ENCODE measurements at places on chromosomes 3 and 15.

- DNase-seq: no peak
These were observed 60.9 kb upstream of the CDV3 start for GRCh38 chr3:133512416-133513089.

GRCh38 chr15:48221885-48222284, 15.8 kb downstream of the SLC12A1 start:
- peak; percentile 36 for DNase-seq

GRCh38 chr3:179949869-179950268, 86.9 kb downstream of the PEX5L start:
- DNase-seq: no peak

GRCh38 chr3:51271172-51271571, 113.9 kb upstream of the MANF start:
- DNase-seq: no peak

DNA sequence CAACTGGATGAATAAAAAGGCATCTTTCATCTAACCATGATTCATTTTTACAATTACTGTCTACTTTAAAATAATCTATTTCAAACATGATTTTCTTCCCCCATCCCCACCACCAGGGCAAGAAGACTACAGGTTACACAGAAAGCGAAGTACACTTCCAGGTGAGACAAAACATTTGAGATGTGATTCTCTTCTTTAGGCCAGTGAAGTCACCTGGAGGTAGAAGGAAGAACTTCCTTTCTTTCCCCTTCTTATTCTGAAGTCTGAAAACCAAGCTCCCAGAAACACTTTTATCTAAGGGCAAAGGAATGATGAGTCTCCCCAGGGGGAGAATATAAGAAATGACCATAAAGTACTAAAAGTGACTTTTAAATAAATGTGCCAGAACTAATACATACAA, 36.7 kb downstream of the SHQ1 start:
- DNase-seq: no peak

GRCh38 chr3:146157325-146158060, 3.5 kb downstream of the PLOD2 start:
- no peak for DNase-seq

DNA sequence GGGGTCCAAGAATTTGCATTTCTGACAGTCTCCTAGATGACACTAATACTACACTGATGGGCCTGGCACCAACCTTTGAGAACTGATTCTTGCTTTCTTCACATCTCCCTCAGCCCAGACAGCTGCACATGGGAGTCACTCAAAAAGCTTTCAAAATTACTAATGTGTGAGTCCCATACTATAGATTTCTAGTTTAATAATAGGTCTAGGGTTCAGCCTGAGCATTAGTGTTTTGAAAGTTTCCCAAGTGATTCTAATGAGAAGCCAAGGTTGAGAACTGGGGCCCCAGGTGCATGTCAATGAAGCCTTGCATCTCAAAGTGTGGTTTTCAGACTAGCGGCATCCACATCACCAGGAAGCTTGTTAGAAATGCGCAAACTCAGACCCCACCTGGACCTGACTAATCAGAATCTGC, 159.9 kb upstream of the CMC1 start:
- no peak for DNase-seq

- no peak for DNase-seq
These were observed 43.3 kb downstream of the ASB7 start for GRCh38 chr15:100645671-100646070.

GRCh38 chr3:171230865-171231264, 204.3 kb upstream of the SLC2A2 start:
- DNase-seq: peak; percentile 13

GRCh38 chr3:69747511-69748258, 8.4 kb downstream of the MITF start:
- peak; percentile 85 for DNase-seq

GRCh38 chr3:194998948-194999347, 272.0 kb downstream of the XXYLT1 start:
- DNase-seq: no peak

DNA sequence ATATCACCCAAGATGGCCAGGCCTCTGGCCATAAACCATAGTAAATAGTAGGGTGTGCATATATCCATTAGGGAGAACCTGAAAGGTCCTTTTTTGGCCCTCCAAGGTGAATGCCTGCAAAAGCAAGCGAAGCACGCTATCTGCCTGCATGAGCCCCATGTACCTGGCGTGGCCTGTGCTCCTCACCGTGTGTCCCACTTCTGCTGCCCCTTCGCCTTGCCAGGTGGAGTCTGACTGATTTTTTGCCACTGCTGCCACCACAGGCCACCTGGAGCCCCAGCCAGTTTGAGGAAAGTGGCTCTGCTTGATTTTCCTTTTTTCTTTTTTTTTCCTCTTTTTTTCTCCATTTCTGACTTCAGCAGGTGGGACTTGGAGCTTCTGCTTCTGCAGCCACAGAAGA, 139.7 kb downstream of the SNRPN start:
- no peak for DNase-seq

GRCh38 chr15:53110999-53111398, 320.9 kb upstream of the ONECUT1 start:
- DNase-seq: no peak

DNA sequence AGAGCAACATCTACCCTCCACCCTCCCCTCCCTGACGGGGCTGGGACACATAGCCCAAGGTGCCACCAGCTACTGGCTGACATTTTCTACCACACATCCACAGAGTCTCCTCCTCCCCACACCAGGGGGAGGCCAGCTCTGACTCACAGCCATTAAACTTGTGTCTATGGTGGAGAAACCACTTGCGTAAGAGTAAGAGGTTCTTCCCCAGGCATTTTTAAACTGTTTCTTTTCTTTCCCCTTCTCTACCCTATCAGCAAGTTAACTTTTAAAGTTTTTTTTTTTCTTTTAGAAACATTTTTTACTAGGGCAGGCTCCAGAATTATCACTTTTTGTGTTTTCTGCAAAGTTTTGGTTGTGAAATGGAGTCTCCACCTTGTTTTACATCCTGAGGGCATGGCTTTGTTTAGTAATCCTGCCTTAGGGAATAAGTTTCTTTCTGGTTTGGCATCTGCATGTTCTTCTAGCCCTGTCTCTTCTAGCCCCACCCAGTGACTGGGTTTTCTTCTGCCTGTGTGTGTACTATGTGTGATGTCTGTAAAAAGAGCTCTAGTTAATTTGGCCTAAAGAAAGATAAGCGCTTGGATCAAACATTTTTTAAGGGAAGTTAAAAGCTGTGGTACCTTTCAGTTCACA, 148.8 kb upstream of the GADL1 start:
- peak; percentile 76 for DNase-seq

DNA sequence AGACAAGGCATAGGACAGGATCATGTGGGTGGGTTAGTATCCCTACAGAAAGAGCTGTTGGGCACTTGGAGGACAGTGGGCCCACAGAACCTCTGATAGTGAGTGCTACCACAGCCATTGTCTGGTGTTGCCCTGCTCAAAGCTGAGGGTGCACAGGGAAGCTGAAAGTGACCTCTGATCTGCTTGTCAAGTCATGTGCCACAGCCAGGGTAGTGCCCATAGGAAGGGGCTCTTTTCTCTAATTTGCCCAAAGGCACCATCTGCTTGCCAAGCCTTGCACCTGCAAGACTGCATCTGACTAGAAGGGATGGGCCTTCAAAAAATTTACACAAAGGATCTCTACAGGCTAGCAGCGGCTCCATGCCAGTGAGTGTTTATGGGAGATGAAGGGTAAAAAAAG, 87.4 kb upstream of the GSK3B start:
- no peak for DNase-seq

DNA sequence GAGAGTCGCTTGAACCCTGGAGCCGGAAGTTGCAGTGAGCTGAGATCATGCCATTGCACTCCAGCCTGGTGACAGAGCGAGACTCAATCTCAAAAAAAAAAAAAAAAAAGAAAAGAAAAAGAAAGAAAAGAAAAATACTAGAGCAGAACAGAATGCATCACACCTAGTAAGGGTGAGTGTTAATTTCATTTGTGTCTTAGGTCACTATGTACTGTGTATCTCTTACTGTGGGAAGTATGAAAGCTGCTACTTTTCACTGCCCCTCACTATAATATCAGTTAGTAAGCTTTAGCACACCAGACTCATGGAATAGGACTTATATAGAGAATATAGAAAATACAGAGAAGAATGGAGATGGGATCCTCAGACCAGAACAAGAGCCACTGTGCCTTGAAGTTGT, 45.9 kb upstream of the RASA2 start:
- DNase-seq: no peak

GRCh38 chr15:72339777-72340177, 19.8 kb upstream of the CELF6 start:
- peak; percentile 96 for DNase-seq

- no peak for DNase-seq
These were observed 2.7 kb downstream of the RBM6 start for GRCh38 chr3:49942651-49943050.

DNA sequence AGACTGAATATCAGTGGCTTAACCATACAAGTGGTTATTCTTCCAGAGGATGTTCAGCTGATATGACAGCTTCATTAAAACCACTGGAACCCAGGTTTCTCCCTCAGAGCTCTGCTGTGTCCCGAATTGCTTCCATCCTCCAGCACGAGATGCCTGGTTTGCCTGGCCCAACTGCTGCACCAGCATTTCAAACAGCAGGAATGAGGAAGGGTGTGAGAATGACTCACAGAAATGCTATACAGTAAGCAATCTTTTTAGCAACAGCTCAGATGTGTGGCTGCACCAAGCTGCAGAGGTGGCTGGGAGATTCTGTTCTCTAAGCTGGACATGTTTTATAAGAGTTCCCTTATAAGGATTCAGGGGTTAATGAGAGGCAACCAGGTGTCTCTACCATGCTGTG, 271.0 kb downstream of the GABRG3 start:
- no peak for DNase-seq

- no peak for DNase-seq
These were observed 232.4 kb downstream of the NAALADL2 start for GRCh38 chr3:175091426-175092114.

DNA sequence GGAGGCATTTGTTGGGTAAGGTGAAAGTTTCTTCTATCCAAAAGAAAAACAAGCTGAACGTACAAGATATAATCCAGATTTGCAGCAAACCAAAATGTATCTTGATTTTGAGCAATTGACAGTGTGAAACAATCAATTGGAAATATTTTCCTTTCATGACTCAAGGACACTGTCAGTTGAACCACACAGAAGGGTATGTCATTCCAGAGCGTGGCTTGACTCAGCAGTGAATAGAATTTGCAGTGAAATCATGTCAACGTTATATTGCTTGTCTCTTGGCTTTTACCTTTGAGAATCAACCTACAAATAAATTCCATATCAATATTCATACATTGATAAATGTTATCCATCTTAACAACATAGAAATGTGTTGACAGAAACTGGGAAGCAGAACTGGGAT, 78.2 kb downstream of the TM2D3 start:
- no peak for DNase-seq

- peak; percentile 35 for DNase-seq
These were observed 29.6 kb downstream of the SQOR start for GRCh38 chr15:45664451-45664850.

- no peak for DNase-seq
These were observed 314.3 kb upstream of the RASGRP1 start for GRCh38 chr15:38878926-38879325.

DNA sequence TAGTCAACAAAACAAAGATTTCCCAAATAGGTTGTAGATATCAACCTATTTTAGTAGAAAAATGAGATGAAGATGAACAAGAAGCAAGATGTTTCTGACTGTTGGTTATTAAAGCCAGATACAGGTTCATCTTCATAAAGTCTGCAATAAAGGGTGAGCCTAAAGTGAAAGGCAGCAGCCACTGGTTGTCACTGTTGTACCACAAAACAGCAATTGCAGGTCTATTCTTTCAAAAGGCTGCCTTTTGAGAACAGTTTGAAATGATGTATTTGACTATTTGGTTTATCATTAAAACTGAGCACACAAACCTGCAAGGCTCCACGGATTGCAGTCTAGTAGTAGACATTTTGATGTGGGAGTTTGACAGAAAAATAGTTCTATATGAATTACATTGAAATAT, 543.4 kb downstream of the GBE1 start:
- peak; percentile 3 for DNase-seq

- no peak for DNase-seq
These were observed 1031.8 kb upstream of the NR2F2 start for GRCh38 chr15:95298729-95299128.

GRCh38 chr3:57654267-57654666, 38.6 kb downstream of the DENND6A start:
- DNase-seq: no peak

DNA sequence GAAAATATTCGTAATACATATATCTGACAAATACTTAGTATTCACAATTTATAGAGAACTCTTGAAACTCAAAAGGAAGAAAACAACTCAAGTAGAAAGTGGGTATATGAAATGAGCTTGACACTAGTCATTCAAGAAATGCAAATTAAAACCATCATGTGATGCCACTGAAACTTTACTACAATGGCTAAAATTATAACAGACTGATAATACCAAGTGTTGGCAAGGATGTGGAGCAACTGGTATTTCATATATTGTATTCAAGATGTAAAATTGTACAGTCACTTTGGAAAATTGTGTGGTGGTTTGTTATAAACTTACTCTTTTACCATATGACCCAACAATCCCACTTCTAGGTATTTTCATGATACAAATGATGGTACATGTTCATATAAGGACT, 68.7 kb upstream of the AGTR1 start:
- DNase-seq: no peak

DNA sequence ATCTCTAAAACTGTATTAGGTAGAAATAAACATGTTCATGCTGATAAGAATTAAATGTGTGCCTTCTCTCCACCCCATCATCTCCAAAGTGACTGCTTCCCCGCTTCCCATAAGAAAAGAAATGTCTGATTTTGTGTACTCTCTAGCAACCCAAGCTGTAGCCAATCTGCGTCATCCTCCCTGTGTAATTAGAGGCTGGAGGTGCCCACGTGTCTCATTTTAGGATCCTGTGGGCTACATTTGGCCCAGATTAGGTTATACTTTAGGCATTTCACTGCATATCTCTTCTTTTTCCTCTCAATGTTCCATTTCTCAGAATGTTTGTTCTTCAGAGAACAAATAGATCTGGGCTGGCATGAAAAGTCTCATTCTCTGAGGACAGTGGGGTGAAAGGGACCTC, 19.3 kb upstream of the ZNF148 start:
- DNase-seq: no peak

GRCh38 chr3:193637831-193638230, 44.8 kb downstream of the OPA1 start:
- DNase-seq: no peak

DNA sequence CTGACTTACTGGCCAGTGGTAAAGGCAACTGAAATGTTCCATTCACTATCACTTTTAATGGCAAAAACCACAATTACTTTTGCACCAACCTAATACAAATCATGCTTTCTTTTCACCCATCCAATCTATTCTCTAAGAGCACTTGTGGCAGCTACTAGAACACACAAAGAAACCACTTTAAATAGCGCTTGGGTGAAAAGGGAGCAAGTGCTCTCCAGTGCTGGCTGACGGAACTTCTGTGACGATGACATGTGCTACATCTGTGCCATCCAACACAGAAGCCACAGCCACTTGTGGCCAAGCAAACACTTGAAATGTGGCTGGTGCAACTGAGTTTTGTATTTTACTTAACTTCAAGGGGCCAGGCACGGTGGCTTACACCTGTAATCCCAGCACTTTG, 18.9 kb downstream of the SH3BP5 start:
- DNase-seq: no peak
